G401 (cell line): ENCODE measurements at places on chromosomes 5 and 9.

DNA sequence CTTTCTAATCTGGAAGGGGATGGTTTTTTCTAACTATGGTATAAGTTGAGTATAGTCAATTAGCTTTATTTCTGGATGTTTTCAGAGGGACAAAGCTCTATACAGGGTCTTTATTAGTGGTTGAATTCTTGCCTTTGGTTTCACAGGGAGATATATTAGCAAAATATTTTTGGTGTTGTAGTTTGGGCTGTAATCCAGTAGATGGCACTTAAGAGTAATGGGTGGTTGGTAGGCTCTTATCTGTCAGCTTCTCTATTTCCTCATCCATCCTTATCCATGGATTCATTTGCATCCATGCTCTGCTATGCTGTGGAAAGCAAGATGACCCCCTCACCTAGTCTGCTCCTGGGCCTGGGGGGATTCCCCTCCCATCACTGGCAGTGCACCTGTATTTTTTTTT, 363.6 kb upstream of the CYLC2 start:
- no peak for DNase-seq

DNA sequence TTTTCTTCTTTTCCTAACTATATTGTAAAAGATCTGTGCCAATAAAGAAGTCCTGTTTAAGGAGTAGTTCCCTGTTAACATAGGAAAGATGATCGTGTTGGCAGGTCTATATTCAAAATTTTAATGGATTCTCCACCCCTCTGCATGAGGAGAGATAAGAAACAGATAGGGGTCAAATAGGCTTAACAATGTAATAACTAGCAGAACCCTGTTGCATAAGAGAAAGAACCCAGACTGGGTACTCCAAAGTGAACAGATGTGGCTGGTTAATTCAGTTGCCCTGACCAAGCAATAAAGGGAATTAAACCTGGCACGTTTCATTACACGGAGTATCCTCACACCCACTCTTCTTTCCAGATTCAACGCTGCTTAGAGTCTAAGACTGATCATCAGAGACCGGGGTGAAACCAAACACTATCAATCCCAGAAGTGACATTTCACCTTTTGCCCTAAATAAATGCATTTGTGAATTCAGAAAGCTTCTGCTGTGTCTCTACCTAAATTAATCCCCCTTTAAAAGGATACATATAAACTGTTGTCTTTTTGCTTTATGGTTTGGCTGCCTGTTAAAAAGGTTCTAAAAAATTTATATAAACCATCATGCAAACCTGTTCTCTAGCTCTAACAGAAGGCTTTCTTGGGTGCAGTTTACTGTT, 1276.9 kb upstream of the WWC1 start:
- DNase-seq = no peak

DNA sequence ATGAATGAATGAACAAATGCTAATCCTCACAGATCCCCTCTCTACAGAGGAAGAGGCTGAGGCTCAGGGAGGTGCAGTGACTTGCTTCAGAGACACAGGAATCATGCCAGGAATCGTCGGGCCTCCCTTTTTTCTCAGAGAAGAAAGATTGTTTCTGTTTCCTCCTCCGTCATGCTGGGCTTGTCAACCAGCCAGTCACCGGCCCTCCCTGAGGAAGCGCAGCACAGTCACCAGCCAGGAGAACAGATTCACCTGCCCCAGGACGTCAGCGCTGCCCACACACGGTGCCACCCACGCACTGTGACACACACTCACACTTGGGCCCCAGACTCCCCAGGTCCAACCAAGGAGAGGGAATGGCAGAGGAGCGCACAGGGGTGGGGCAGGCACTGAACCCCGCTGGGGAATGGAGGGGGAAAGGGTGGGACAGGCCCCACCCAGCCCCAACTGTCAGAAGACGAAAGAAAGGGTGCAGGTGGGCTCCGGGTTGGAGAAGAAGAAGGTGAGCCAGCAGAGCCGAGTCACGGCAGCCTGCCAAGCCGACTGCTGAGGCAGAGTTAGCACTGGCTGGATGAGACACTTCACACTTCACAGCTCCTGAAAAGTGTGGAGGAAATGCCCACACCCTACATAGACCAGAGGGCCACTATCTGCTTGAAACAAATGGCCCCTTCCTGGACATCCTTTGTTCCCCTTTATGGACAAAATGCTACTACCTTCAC, 13.8 kb upstream of the ERGIC1 start:
- peak; percentile 62 for DNase-seq

- peak; percentile 77 for DNase-seq
Observed at GRCh38 chr5:107284822-107285525, 385.8 kb downstream of the EFNA5 start.

- DNase-seq = peak; percentile 95
Observed at GRCh38 chr5:137660349-137660817, 75.5 kb downstream of the KLHL3 start.
